ENCODE measurements at places on chromosomes 12 and 14.

DNA sequence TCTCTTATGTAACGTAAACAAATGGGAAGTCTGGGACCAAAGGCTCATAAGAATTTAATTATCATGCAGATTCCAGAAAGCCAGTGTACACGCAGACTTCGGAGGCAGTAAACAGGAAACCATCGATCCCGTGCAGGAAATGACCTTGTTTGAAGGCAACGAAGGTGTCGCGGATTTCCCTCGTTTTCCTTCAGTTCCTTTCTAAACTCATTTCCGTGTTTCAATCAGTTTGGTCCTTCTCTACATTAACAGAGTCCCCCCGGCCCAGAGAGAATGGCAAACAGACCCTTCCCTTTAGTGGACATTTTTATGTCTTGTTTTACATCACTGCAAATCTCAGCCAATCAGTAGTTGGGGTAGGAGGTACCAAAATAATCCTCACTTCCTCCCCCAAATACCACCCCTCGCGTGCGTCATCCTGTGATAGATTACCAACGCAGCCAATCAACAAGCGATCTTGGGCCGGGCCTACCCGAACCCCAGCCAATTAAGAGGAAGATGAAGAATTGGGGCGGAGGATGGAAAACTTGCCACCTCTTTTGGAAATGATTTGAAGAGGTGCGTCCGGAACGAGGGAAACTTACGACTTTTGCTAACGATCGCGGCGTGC, 6.1 kb upstream of the FOXJ2 start:
- DNase-seq: peak; percentile 99

DNA sequence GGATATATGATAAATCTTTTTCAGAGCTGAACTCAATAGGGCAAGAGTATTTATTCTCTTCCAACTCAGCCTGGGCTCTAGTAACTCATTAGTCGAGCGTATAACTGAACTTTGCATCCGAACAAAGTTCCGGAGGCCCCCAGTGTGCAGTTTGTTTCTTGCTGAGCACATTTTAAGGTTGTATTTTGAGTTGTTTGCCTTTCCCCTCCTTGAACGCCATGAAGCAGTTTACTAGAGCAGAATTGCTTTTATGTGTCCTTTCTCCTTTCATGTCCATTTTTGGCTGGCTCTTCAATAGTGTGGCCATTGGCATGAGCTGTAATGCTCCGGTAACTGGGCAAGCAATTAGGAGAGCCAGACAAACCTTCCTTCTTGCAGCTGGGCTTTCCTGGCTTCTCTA, 105.3 kb downstream of the WIF1 start:
- DNase-seq: no peak

GRCh38 chr14:54435500-54435981, 5.6 kb downstream of the CNIH1 start:
- DNase-seq: no peak

GRCh38 chr12:116955382-116956021, 44.8 kb downstream of the FBXW8 start:
- DNase-seq: no peak

GRCh38 chr12:93552427-93552826, 20.0 kb upstream of the SOCS2 start:
- no peak for DNase-seq

DNA sequence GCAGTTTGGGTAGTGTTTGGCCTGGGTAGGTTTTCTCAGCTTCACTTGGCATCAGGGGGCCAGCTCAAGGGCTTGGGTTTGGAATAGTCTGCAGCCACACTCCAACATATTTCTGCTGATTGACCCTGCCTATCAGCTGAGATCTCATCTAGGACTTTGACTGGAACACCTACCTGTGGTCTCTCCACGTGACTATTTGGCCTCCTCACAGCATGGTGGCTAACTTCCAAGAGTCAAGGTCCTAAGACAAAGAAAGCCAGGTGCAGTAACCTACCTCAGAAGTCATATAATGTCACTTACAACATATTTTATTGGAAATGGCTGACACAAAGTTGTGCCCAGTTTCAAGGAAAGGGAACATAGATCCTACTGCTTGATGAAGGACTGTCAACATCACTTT, 481.0 kb downstream of the EGLN3 start:
- no peak for DNase-seq

DNA sequence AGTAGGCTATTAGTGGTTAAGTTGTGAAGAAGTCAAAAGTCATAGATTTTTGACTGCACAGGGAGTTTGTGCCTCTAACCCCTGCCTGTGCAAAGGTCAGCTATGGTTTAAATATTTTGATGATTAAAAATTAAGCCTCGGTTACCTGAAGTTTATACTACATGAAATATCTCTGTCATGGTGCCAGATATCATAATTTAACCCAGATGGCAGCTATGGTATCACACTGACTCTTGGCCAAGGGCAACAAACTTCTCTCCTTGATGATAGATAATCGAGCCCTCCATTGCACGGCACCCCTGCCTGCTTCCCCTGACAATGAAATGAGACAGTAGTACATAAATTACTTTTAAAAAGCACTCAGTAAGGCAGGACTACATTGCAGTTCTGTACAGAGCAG, 80.8 kb downstream of the SLC35F4 start:
- peak; percentile 37 for DNase-seq

DNA sequence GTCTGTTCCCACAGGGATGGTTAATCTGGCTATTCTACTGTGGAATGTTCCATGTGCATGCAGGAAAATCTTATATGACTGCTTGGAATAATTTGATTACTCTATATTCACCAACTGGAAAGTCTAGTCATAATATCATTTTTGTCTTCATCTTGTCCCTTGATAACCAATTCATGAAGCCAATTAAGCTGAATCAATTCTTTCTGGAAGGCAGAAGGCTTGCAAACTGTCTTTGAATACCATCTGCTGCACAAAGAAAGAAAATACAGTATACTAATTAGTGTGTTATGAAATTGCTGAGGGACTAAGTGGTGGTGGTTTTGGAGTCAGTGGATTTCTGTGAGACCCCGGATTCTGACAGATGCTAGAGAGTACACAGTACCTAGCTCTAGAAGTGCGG, 546.5 kb upstream of the MIS18BP1 start:
- peak; percentile 73 for DNase-seq

- no peak for DNase-seq
Measured at GRCh38 chr12:130537655-130538054, 178.4 kb downstream of the RIMBP2 start.

- peak; percentile 51 for DNase-seq
Measured at GRCh38 chr14:78173346-78174035, 3.3 kb downstream of the NRXN3 start.

DNA sequence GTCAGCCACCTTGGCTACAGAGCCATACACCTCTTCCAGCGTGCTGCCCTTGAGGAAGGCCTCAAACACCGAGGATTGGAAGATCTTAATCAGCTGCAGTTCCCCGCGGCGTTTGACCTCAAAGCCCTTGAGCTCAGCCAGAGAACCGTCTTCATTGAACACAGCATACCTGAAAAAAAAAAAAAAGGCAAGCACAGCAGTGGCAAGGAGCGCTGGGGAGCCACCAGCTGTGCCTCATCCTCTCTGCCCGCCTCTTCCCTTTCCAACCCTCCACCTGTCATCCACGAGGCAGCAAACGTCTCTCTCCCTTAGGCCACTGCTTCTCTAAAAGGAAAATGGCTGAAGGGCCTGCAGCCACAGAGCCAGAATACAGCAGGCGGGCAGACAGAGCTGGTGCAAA, 26.1 kb downstream of the POLE start:
- no peak for DNase-seq

DNA sequence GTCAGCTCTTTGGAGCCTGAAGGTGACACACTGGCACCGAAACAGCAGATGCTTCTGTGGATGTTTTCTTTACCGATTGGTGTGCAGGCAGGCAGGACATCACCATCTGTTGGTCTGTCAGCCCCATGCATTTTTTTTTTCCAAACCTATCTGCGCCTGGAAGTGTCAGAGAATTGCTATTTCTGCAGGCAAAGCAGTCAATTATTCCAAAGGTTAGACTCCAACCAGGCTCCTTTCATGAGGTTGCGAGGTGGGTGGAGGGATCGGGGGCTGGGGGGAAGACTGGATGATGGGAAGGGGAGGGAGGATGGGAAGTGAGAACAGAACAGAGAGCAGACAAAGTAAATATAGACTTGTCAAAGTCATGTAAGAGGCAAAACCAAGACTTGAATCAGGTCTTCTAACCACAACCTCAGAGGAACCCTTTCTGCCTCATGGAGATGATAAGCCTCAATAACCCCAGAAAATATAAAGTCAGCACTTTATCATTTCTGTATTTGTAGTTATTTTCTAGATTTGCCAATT, 117.7 kb downstream of the OTOGL start:
- peak; percentile 51 for DNase-seq

DNA sequence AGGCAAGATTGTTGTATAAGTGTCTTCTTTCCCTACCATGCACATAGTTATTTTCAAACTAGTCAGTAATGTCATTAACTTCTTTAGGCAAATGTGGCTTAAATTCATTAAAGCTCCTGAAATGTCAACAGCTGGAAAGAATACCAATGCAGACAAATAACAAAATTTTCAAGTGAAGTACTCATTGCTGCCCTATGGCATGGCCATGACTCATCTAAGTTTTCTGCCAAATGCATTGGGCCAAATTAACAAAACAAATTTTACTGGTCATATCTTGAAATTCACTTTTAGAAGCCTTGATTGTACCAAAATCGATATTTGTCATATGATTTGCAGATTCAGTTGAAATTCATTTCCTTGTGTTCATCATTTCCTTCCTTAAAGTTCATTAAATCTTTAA, 915.9 kb downstream of the SLC6A15 start:
- no peak for DNase-seq

Measured in brain (organoid and tissue), 16 donors.